ENCODE measurements at places on chromosomes 2 and 18.

DNA sequence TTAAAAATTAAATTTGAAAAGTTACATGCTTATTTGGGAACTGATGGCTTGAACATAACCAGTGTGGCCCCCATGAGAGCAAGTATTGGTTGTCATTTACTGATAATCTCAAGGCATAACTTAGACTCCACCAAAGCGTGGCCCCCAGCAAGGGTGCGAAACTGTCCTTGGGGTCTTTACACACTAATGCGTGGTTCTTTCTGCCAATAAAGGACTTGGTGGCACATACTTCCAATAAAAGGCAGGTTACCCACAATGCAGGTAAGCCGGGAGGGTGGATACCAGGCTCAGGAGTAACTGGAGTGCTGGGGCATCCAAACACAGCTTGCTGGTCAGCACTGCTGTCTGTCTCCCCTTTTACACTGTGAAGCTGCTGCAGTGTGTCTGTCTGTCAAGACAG lies 278.2 kb upstream of the NCKAP5 start:
- no peak for DNase-seq

DNA sequence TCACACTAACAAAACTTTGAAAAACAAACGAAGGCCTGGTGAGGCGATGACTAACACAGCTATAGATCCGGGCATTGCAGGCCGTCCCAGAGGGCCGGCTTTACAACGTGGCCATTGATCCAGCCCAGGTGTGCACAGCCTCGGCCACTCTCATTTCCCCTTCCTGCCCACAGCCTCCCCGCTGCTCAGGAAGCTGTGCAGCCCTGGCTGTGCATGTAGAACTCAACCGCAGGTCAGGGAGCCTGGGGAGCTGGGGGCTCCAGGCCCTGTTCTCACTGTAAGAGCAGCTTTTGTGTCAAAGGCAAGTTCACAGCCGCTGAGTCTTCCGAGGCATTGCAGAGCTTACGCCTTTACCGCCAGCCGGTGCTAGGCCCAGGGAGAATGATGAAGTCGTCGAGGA lies 87.2 kb downstream of the LONRF2 start:
- DNase-seq, result no peak

GRCh38 chr2:121804340-121804739 lies 48.9 kb downstream of the TSN start:
- no peak for DNase-seq

DNA sequence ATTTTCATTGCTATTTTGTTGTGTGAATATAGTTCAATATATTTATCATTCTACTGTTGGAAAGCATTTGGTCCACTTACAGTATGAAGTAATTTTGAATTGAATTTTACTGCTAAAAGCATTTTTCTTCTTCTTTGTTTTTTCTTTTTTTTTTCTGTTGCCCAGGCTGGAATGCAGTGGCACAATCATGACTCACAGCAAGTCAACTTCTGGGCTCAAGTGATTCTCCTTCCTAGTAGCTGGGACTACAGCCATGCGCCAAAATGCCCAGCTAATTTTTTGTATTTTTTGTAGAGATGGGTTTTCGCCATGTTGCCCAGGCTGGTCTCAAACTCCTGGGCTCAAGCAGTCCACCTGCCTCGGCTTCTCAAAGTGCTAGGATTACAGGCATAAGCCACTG lies 2.4 kb upstream of the ETAA1 start:
- no peak for DNase-seq

GRCh38 chr18:25112821-25113434 lies 239.0 kb downstream of the ZNF521 start:
- no peak for DNase-seq

DNA sequence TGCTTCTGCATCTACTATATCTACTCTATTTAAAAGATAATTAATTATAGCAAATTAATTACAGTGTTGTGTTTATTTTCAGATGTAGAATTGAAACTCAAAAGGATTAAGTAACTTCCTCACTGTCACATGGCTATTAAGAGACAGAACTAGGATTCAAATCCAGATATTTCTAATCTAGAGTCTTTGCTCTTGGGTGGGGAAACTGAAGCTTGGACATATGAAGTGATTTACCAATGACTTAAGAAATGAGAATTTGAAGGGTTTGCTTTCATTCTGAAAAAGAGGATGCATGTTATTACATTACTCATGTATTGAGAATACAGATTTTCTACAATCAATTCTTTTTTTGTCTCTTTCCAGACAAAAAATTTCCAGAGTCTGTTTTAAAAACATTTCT lies 191.5 kb upstream of the SMAD7 start:
- no peak for DNase-seq

DNA sequence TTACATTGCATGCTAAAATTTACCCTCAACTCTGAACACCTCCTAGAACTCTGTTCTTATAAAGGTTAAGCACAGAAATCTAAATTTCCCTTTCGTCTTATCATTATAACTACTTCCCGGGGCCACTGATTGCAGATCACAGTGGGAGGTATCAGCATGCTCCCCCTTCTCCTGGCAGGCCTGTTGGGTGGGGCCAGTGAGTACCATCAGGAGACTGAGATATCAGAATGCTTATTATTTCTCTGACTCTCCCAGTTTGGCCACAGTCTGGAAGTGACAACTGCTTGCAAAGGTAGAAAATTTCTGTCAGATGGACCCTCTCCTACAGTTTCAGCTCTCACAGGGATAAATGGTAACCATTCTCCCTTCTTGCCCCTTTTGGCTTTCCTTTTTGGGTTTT lies 62.6 kb downstream of the DSEL start:
- DNase-seq, result no peak

DNA sequence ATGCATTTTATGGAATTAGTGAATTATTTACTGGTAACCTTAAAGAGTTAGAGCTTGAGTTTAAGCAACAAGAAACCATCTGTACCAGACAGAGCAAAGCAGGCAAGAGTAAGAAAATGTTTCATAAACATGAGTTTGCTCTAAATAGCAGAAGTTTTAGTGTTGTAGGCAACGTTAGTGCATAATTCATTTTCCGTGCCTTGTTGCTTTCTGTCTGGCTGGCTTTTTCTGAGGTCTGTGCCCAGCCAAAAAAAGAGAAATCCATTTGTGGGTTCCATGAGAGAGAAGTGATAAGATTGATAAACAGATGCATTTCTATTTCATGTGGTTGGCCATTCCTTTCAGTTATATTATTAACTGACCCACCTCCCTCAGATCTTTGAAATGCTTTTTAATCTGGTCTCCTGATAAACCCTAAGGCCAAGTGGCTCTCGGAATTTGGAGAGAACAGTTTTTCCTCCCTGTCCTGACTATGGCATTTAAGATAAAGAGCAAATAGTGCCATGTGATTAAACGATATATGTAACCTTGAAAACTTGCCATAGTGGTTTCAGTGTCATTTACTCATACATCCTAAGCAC lies 139.5 kb upstream of the LMAN1 start:
- DNase-seq, result no peak

- DNase-seq, result no peak
Observed at GRCh38 chr2:159661286-159661685, 44.9 kb upstream of the BAZ2B start.

GRCh38 chr2:17969661-17970060 lies 91.2 kb downstream of the KCNS3 start:
- DNase-seq, result no peak
